ENCODE measurements at places on chromosomes 13 and 19.

DNA sequence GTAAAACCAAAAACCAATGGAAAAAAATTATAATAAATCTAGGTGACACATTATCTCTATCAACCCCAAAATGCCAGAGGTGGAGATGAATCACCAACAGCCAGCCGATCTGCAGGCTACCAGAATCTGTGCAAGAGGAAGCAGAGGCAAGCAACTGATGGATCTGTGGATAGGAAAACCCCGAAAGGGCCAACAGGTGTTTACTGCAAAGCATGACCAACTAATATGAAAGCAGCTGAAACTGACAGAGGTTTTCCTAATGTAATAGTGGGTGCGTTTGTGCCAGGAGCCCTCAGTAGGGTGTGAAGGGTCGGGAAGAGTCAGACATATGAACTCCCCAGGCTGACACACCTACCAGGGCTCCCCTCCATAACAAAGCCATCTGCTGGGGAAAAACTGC lies 554.6 kb downstream of the RFC3 start:
- DNase-seq, result no peak

GRCh38 chr19:35337097-35337983 lies 8.4 kb downstream of the CD22 start:
- no peak for DNase-seq

- DNase-seq, result no peak
Observed at GRCh38 chr13:36108954-36109353, 22.2 kb downstream of the DCLK1 start.

GRCh38 chr19:5870986-5871394 lies 650 bp upstream of the FUT5 start:
- DNase-seq, result no peak

- peak; percentile 96 for DNase-seq
Observed at GRCh38 chr19:45424191-45425058, 708 bp upstream of the ERCC1 start.

GRCh38 chr19:48479686-48480085 lies 10.5 kb downstream of the CYTH2 start:
- DNase-seq, result no peak

DNA sequence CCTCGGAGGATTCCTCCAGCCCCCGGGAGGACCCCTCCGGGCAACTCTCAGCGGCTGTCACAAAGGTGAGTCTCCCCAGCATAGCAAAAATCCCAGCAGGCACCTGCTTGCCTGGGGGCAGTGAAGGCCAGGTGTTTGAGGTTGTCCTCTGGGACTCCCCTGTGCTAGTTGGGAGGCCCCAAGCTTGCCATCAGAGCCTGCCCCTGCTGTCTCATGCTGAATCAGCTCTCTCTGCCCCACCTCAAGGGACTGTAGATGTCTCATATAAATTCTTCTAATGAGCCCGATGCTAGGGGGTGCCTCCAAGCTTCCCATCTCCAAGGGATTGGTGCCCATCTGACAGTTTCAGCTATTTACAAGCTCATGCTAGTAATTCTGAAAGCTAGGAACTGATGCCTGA lies 53.6 kb downstream of the NWD1 start:
- no peak for DNase-seq

DNA sequence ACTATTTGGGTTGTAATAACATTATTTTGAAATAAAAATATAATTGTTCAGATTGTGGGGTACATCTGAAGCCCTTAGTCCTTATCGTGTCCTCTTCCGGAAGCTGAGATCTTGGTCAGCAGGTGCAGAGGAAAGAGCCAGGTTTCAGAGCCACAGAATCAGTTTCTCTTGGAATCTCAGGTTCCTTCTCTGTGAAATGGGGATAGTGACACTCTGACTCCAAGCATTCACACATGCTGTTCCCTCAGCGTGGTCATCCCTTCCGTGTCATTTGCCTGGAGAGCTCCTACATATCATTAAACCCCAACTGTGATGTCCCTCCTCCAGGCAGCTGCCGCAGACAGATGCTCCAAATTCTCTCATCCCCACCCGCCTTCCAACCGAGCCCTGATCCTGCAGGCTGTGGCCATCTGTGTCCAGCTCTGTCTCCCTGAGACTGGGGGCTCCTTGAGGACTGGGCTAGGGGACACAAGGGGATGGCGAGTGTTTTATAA lies 59.8 kb downstream of the AP1M1 start:
- DNase-seq, result no peak

Data from fibroblast of skin of right biceps (primary cell).